ENCODE measurements at places on chromosomes 11 and 22. TPM values are rescaled to one million over a fixed set of nuclear protein-coding genes. Genes with fewer than 3 reads are reported as not detected.

DNA sequence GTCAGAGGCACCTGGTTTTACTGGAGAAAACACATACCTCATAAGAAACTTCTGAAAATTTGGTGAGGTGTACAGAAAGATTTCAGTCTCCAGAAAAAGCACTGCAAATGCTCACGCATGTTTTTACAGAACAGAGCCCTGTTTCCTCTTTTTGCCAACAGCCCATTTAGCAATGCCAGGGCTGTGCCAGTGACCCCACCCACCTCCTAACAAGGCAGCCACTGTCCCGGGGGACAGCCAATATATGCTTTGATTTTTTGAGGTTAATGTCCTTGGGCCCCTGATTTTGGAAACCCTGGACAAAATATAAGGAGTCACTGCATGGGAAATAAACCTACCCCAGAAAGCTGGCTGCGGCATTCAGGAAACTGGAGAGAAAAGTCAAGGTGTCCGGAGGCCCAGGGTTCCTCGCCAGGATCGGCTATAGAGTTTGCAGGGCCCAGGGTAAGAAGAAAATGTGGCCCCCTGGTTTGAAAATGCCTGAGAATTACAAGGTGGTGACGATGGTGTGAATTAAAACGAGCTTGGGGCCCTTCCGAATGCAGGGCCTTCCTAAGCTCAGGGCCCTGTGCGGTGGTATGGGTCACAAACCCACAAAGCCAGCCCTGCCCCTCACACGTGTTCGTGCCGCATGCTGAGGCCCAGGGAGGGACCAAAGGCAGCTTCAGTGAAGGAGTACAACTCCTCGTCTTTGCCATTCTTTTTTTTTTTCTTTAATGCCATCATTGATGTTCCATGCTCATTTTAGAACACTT is 71.1 kb upstream of the WNT7B start:
- DNase-seq, result peak; percentile 46

DNA sequence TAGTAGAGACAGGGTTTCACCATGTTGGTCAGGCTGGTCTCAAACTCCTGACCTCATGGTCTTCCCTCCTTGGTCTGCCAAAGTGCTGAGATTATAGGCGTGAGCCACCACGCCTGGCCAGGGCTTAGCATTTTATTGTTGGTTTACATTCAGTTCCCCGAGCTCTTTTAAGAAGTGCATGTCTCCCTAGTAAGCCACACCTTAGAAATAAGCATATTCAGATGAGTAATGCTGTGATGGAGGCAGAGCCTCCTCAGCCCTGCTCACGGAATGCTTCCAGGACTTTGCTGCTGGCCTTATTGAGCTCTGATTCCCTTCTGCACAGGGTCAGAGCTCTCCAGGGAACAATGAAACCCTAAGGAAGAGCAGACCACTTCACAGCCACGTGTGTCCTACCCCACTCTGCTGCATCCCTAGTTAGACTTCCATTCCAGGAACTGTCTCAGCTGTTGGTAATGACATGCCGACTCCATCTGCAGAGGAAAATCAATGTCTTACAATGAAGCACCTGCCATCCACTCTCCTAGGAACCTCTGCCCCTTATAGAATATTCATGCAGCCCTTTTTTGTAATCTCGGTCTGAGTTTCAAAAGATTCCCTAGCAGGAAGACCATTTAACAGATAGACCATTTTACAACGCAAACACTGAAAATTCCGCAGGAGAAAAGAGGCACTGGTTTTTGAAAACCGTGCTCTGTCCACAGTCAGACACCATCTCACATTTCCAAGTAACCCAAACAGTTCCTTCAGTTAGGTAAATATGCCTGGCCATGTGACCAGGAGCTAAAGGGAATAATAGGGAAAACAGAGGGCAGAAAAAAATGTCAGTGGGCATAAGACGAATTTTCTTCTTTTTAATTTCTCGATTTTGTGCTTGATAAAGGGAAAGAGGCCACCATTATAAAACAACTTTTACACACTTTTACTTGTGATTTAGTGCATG is 1.7 kb upstream of the JAM3 start:
- DNase-seq, result no peak

DNA sequence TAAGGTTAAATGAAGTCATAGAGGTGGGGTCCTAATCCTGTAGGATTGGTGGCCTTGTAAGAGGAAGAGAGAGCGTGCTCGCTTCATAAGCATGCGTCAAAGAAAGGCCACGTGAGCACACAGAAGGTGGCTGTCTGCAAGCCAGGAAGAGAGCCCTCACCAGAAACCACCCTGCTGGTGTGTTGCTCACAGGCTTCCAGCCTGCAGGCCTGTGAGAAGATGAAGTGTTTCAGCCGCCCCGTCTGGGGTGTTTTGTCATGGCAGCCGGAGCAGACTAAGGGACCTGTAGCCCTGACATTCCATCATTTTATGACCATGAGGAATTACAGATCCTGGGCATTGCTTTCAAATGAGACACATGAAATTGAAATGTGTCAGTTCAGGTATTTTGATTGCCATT is 32.4 kb downstream of the AP2A2 start:
- DNase-seq, result no peak

DNA sequence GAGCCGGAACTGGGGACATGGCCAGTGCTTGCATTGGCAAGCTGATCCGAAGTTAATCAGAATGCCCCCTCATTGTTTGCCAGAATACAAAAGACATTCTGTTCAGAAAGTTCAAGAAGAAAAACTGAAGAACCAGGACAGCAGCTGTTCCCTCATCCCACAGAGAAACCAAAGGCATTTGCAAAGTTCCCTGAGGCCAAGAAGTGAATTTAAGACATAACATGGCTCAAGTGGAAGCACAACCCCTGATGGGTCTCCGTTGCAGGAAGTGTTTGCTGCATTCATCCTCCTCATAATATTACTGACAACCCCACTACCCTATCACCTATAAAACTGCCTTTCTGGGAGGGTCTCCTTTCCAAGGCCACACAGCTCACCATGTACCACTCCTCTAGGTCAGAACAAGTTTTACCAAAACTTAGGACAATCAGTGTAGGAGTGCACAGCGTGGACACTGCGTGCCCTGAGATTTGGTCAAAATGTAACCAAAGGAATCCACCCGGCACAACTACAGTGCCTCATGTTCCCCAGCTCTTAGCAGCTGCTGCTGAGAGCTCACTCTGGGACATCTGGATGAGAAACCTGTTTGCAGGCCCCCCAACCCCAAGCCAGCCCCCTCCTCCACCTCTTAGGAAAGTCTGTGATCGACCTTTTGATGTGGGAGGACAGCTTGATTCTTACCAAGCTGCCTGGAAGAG is 101.6 kb upstream of the AKIP1 start:
- no peak for DNase-seq

The MMP12 gene
- not detected for total RNA-seq

DNA sequence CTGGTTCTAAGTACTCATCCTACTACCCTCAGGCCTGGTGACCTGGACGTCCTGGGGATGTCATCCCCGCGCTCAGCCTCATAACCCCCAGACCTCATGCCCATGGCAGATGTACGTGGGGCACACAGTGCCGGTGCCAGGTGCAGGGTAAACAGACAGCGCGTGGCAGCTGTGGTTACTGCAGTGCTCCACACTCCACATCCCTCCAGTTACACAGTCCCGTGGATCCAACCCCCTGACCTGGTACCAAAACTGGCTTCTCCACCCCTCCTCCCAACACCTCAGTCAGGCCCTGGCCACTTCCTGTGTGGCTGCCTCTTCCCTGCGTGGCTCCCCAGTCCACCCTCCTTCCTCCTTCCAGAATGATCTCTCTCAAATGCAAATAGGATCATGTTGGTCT is 95.2 kb downstream of the DSCAML1 start:
- DNase-seq, result no peak

DNA sequence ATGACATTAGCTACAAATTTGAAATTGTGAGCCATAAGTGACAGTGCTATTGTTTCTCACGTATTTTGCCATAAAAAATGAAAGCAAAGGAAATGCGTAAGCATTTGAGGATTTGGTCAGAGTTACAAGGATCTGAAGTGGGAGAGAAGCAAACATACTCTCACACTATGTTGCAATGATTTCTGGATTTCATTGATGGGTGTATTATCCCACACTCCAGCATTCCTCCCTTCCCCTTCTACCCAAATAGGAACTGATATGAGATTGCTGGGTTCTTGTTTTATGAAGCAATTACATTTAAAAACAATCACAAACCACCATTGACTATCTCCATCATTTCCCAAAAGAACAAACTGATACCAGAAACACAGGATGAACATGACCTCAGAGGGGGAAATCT is 314.0 kb upstream of the CTSC start:
- no peak for DNase-seq

DNA sequence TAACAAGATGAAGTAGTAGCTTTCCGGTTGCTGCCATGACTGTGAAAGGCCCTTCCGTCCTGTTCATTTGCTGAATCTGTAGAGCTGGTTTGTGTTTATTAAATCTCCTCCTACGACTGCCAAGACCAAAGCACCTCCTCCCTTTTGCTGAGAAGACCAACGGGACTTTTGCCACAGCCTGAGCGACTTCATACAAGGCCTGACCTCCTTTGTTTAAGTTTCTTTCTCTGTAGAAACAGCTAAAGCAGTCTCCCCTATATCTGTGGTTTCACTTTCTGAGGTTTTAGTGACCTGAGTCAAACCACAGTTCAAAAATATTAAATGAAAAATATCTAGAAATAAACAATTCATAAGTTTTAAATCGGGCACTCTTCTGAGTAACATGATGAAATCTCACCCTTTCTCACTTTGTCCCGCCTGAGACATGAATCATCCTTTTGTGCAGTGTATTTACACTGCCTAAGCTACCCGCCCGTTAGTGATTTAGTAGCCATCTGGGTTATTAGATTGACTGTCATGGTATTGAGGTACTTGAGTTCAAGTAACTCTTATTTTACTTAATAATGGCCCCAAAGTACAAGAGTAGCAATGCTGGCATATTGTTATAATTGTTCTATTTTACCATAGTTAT is 119.1 kb upstream of the LRRC4C start:
- DNase-seq, result no peak

DNA sequence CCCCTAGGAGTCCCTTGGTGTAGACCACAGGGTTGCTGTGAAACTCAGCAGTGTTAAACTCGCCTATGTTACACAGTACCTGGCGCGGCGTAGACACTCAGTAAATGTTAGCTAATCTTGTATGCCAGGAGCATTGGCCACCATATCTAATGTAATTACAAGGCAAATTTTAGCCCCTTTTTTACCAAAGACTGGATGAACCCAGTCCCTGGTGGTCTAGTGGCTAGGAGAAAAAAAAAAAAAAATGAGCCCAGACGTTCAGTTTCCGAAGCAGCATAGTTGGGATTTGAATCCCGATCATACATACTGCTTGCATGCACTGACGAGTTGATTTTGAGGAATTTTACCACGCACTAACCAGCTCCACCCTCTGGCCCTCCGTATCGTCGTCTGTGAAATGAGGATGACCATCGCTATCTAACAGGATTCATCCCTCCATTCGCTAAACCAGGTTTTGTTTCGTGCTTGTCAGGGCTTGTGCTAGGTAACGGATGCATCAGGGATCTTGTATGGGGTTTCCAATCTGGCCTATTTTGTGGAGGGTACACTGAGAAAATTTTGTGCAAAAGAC is 688 bp downstream of the PTS start:
- DNase-seq, result no peak

The FERMT3 gene
- total RNA-seq, result 10.4 TPM

GRCh38 chr11:78840623-78841022 is 266.0 kb upstream of the NARS2 start:
- no peak for DNase-seq

DNA sequence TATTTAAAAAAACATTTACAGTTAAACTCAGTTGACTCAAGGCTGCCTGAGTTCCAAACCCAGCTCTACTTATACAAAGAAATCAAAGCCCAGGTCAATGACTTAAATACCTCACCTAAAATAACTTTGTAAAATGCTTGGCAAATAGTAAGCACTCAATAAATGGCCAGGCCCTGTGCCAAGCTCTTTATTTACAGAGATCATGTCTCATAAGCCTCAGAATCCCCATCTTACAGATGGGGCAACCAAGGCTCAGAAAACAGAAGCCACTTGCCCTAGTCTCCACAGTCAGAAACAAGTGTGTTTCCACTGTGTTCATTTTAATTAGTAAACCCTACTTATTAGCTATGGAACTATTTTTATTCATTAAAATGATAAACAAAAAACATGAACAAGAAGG is 30.5 kb upstream of the TTC28 start:
- DNase-seq, result no peak

The CABP7 gene
- total RNA-seq, result not detected

Data from gastrocnemius medialis (tissue), 4 donors.